CD4-positive, alpha-beta T cell treated with Interleukin-21 for 1 hour (primary cell): ENCODE measurements at places on chromosomes 5 and 9.

GRCh38 chr5:140631036-140631417 lies 1.9 kb downstream of the CD14 start:
- no peak for DNase-seq

DNA sequence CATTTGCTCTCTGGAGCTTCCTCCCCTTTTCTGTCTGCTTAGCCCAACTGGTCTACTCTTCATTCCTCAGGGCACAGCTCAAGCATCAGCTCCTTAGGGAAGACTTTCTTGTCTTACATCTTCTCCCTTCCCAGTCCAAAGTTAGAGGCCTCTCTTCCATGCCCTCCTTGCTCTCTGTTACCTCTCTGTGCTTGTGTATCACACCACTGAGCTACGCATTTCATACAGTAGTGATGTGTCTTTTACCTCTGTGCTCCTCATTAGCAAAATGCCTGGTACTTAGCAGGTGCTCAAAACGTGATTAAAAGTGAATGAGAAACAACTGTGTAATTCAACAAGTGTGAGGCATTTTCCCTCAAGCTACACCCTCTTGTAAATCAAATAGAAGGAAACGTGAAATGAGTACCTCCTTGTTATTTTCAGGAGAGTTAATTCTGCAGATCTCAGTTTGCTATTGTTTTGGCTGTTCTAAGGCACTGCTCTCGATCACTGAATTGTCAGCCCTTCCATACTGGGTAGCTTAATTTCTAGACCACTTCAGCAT lies 39.0 kb downstream of the ERAP1 start:
- no peak for DNase-seq

GRCh38 chr5:169222934-169223594 lies 77.9 kb downstream of the SLIT3 start:
- DNase-seq, result no peak

DNA sequence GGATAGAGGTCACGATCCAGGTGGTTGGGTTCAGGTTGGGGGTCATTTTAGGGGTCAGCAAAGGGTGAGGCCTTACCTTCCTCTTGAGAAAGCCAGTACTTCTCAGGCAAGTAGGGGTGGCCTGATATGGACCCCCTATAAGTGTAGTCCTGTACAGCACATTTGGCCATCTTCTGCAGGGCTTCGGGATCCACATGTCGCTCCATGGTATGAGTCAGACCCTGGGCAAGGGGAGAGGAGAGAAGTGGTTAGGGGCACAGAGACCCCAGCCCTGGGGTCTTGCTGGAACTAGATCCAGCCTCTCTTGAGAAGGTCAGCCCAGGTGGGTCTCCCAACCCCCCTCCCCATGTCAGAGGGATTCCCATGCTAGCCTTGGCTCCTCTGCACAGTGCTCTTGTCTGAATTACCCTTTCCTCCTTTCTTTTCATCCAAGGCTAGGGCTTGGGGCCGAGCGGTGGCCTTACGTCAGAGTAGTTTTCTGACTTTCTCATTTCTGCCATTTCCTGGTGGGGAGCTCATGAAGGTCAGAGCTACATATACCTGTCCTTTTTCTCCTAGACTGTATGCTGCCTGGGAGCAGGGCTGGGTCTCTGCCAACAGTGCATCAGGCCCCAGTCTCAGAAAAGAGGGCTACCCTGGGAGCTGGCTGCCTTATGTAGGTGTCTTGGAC lies 9.0 kb upstream of the MYORG start:
- no peak for DNase-seq

GRCh38 chr5:97436405-97436804 lies 253.4 kb upstream of the RIOK2 start:
- DNase-seq, result no peak

DNA sequence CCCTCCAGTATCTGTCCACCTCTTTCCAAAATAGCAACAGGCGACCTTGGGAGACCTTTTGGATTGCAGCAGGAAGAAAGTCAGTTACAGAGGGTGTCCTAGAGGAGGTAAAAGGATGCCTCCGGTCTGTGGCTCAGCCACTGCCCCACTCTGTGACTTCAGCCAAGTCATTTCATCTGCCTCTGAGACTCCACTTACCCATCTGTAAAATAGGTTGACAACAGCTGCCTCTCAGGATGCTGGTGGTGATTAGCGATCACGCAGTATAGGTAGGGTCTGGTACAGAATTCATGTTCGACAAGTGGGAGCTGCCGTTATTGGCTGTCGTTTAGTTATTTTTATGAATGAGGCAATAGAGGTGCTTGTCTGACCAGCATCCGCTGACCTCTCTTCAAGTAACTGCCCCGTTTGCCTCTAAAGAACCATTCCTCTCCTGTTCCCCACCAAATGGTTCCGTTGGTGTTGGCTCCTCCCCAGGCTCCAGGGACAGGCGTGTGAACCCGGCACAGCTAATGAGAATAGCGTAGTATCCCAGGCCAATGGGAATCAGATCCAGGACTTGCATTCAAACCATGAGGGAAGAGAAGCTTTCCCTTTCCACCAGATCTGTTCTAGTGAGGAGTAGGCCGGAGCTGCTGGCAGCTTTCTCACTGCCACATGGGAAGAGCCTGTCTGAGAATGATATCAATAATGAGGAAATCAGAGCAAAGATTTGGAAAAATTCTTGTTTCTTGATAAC lies 64.1 kb downstream of the SMIM23 start:
- no peak for DNase-seq

DNA sequence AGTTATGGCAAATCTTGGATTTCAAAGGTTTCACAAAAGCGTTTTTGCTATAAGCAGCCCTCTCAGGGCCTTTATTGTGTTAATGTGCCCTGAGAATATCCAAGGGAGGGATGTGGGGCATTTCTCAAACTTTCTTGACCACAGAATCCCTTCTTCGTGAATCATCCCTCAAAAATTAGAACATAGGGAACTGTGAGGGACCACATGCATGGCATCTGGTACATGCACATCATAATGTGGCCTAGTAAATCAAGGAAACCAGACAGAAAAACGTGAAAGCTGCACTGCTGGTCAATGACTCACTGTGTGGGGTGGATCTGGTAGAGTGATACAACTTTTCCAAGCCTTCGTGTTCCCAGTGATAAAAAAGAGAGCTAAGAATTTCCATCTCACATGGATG lies 22.4 kb downstream of the DDX31 start:
- no peak for DNase-seq

- no peak for DNase-seq
These were observed 75.6 kb upstream of the SPIN1 start for GRCh38 chr9:88312517-88313103.

DNA sequence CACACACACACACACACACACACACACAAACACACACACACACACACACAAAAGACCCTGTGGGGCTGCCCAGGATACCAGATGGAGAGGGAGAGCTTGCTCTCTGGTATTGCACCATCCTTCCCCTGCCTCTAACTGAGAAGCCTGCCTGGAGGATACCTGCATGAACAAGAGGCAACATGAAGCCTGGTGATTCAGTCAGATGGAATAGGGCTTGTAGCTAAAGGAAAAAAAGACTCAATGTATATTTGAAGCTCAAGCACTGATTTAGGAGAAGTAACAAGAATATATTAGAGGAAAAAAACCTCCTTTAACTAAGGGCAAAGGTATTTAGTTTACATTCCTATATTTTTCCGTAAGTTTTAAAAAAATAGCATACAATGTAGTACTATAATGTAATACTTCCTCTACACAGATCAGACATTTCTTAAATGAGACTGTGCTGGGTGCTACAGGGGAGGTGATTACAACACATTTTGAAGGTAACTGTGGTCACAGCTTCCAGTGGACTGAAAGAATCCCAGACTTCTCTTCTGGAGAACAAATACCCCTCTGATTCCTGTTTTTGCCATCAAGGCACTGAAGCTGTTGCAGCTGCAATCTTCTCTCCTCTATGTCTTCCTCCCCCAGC lies 169.3 kb downstream of the DCP2 start:
- DNase-seq, result no peak

DNA sequence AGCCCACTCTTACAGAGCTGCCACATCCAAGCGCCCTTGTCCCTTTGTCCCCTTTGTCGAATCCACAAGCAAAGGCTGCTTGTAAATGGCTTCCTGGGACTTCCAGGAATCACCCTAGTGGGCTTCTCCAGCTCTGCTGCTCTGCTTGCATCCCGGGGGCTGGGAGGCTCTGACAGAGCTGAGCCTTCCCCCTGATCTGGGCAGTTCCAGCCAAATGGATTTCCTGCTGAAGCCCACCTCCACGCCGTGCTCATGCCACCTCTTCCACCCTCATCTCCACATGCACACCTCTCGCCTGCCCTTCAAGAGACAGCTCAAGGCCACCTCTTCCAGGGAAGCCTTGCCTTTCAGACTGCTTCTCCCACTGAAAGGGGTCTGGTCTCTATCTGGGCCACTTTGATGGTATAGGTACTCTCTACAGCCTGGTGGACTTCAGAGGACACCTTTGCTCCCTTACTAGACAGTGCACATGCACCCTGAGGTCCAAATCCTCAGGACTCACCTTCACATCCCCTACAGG lies 106.2 kb downstream of the LHFPL2 start:
- no peak for DNase-seq

GRCh38 chr5:93158841-93159240 lies 422.2 kb downstream of the NR2F1-AS1 start:
- DNase-seq, result no peak

DNA sequence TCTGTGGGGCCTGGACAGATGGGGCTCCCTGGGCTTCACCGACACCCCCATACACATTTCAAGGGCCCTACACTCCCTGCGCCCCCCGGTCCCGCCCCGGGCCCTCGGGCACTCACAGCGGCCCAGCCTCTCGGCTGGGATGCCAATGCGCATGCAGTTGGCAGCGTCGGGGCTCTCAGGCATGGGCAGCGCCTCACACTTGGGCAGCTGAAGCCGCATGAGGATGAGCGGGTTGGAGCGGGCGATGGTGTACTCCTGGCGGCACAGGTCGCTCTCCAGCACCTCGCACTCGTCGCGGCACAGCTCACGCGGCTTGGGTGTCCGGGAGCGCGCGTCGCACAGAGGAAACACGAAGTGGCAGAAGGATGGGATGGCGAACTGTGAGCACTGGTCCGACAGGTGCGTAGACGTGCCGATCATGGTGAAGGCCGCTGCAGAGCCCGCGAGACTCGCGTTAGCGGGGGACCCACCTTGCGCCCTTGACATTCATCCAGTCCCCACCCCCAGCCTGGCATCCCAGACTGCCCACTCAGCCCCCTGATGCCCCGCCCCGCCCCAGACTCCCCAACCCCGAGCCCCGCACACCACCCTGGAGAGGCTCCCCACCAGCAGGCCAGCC lies 216.9 kb downstream of the ROR2 start:
- DNase-seq, result no peak

GRCh38 chr5:156025656-156026055 lies 301.3 kb upstream of the SGCD start:
- DNase-seq, result no peak

DNA sequence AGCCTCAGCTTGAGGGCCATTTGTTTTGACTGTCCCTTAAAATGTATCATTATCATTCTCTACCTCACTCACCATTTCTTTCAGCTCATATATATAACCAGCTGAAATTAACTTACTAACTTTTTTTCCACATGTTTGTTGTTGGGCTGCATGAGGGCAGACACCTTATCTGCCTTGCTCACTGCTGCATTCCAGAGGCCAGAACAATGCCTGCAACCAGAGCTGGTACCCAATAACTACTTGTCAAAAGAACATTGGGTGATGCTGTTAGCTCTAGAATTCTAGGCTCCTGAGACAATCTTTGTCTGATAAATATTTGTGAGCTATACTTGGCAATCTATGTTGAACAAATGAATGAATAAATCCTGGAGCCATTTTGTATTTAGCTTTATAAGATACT lies 68.3 kb downstream of the HTR4 start:
- DNase-seq, result no peak
